ENCODE measurements at places on chromosomes 7 and 10.

GRCh38 chr10:67492317-67493019, 203.5 kb downstream of the CTNNA3 start:
- no peak for DNase-seq

DNA sequence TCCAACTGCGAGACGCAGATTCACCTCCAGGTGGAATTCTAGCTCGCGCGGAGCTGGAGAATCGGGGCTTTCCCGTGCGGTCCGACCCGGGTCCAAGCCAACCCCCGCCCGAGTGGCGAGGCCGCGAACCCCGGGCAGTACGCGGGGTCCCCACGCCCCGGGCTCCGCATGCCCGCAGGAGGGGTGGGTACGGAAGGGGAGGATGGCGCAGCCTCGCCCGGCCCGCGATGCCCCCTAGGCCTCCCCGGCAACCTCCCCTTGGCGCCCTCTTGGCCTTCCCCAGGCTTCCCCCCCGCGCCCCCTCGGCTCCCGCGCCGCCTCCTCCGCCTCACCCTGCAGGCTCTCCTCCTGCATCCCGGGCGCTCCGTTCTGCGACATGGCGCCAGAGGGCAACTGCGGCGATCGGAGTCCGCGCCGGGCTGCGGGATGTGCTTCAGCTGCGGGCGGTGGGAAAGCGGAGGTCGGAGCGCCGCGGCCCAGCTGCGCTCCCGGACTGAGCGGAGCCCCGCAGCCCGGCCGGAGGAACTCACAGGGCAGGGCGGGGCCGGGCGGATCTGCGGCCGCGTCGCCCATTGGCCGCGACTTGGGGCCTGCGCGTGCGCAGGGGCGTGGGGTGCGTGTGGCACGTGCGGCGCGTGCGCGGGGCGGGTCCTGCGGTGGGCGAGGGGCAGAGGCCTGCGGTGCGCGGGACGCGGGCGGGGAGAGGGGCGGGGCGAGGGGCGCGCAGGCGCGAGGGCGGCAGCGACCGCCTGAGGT, at the start of gene BNIP3:
Gene BNIP3 (minus strand): TSS at position 495 of the 756 bp plus-strand sequence. CDS start 117 bp downstream, at position 378.
- peak; percentile 58 for DNase-seq

DNA sequence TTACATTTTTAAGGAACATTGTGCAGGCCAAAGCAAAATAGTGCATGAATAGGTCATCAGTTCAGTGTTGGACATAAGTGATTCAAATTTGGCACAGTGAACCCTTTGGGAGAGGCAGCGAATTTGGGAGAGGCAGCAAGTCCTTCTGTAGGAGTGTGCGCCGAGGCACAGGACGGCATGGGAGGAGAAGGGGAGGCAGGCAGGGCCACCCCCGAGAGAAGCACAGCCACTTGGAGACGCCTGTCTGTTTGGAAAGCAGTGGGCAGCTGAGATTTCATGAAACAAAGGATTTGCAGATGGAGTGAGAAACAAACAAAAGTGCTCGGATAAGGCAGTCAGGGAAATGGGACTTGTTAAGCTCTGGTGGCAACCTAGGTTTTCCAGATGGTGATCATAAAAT, 30.6 kb downstream of the VIPR2 start:
- no peak for DNase-seq

DNA sequence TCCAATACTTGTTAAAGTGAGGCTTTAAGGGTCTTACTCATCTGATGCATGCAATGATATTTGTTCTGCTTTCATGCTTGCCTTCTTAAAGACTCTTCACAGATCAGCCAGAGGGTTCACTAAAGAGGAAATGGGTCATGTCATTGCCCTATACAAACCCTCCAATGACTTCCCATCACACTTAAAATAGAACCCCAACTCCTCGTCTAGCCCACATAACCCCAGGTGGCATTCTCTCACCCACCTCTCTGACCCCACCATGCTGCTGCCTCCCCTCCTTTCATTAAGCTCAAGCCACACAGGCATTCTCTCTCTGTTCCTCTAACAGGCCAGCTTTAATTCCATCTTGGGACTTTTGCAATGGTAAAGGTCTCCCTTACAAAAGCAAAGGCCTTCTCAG, 253.6 kb downstream of the GRID1 start:
- no peak for DNase-seq

- no peak for DNase-seq
Observed at GRCh38 chr7:25795824-25796235, 356.2 kb upstream of the NFE2L3 start.

GRCh38 chr7:39948375-39948955, 1.6 kb upstream of the CDK13 start:
- DNase-seq: no peak

- DNase-seq: no peak
Observed at GRCh38 chr10:93408783-93409182, 73.4 kb downstream of the MYOF start.

DNA sequence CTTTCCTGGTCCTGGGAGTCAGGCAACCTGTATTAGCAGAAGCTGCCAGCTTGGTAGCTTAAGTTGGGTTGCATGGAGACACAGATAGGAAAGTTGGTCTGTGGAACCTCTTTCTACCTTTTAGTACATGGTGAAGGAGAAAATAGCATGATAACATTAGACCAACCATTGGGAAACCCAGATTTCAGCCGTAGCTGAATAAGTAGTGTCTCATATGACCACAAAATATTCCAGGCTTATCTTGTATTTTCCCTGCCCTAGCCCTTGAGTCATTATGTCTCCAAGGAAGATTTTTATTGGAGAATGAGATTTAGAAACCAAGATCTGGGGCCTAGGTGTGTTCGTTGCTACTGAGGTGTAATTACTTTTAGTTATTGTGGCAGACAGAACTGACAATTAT, 67.2 kb downstream of the CCSER2 start:
- DNase-seq: no peak

GRCh38 chr7:82413237-82413636, 30.3 kb downstream of the CACNA2D1 start:
- DNase-seq: no peak

DNA sequence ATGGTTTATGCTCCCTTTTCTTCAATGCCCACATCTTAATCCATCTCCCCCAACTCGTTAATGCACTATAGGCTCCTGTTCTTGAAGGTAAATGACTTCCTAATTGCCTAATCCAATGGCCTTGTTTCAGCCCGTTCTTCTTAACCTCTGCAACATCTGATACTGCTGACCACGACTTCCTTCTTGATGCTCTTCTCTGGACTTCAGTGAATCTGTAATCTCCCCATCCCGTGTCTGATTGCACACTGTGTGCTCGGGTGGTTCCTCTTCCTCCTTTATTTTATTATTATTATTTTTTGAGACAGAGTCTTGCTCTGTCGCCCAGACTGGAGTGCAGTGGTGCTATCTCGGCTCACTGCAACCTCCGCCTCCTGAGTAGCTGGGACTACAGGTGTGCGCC, 58.9 kb downstream of the HIPK2 start:
- no peak for DNase-seq

DNA sequence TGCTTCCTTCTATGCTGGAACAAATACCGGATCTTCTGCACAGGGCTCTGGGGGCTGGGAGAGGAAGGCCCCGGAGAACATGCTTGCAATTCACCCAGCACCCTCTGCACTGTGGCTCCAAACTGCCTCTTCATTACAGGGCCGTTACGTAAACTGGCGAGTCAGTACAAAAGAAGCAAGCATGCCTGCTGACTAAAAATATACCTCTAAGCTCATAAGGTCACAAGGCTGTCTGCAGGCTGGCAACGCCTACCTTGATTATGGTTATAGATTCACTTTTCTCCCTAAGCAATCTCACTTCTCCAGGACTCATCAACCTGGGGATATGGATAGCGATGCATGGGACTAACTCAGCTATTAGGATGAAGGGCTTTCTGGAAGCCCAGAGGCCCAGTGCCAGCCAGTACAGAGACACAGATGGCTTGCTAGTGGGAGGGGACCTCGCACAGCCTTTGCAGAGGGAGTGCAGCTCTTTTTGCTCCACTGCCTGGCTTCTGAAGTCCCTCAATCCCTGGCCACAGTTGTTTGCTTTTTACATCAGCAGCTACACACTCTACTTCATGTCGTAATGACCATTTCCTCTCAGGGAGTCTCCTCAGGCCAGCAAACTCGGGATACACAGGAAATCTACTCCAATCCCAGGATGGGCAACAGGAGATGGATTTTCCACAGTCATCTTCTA, 96.1 kb downstream of the SH3PXD2A start:
- peak; percentile 57 for DNase-seq

DNA sequence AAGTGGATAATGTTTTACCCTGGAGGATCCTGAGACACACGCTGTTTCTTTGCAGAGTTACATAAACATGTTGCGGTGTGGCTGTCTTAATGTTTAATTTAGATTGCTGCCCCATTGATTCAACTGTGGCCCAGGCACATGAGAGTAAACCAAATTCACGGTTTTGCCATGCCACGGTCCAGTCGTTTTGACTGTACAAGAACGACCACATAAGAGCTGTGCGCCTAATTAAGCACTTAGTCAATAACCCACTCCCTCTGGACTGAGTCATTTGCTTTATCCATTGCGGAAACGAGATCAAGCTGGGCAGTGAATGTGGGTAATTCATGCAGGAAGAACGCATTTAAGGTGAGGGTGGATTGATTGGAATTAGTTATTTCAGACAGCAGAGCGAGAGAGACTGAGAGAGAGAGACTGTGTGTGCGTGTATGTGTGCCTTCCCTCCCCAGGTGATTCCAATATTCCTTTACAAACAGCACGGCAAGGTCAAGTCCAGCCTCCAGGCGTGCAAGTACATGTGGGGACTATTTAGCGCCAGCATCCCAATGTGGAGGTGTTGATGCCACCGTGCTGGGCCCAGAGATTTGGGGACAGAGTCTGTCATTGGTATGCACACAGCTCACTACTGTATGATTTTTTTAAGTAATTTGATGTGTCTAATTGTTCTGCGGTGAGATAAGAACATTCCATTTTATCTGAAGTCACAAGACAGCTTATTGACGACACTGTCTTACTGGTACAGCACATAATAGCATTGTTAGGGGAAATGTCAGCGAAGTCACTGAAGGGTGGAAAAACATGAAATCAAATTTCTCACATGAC, 8.4 kb upstream of the TEX36 start:
- DNase-seq: no peak

DNA sequence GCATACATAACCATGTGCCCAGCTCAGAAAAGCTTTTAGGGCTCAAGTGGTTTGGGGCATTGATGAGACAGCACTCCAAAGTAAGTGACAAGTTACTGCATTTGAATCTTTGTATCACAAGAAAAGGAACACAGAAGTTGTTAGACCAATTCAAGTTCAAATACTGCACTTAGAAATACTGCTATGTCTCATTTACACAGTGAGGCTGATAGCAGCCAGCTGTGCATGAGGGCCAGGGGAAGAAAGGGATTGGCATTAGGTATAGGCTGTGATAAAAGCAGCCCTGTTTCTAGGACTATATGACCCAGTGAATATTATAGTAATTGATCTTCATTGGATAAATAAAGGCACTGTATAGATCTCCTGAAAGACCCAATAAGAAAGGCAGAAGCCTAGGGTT, 197.8 kb upstream of the SORCS1 start:
- no peak for DNase-seq
